Activated gamma-delta T cell treated with Interleukin-2 at 50 U/mL for 16 hours (primary cell): ENCODE measurements at places on chromosomes 6 and 20.
A peak's percentile ranks its signal among the peaks of the same experiment; 100 is the strongest.

- no peak for DNase-seq
Measured at GRCh38 chr6:16781348-16782169, 20.3 kb upstream of the ATXN1 start.

DNA sequence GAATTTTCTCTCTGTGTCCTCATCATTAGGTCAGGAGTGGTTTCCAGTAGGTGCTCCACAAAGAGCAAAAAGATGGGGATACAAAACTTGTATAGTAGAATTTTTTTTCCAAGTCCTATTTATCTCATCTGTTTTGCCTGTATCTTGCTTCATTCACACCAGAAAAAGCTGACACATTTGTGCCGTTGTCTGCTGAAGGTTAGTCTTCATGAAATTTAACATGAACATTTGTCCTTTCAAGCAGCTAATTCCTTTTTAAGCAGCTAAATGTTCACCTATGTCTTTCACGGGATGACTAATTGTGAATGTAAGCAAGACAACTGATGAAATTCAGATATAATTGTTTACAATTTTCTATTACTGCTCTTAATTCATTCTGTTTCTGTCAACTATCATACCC lies 83.8 kb downstream of the ATXN1 start:
- no peak for DNase-seq

DNA sequence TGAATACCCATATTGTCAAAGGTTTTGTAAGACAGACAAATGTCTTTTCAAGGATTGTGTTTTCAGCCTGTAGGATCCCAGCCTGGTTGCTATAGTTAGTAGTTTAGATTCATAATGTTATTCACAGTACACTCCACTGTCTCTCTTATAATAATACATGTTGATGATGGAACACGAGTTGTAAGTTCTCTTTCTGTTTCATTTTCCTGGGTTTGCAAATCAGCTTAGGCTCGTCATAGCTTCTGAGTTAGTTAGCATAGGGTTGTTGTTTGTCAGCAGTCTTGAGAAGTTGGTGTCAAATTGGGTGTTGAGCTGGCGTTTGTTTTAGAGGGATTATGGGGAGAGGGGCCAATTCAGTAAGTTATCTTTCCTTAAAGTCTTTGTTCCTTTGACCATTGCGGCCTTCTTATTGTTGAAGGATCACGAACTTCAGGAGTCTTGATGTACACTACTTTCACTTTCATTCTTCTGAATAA lies 45.8 kb downstream of the QKI start:
- DNase-seq, result no peak

DNA sequence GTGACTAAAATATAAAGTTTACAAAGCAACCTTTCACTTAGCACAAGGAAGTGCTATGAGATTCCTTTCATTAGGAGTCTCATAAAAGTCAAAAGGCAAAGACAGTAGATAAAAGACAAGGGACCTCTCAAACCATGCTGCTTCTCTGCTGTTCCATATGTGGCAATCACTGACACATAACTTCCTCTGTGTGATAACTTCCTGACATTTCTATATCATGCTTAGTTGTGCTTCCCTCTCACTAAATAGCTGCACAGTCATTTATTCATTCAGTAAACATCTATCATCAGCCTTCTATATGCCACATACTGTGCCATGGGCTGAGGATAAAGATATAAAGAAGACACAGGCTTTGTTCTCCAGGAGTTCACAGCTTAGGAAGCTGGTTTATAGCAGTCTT lies 214.8 kb upstream of the GRIK2 start:
- no peak for DNase-seq

DNA sequence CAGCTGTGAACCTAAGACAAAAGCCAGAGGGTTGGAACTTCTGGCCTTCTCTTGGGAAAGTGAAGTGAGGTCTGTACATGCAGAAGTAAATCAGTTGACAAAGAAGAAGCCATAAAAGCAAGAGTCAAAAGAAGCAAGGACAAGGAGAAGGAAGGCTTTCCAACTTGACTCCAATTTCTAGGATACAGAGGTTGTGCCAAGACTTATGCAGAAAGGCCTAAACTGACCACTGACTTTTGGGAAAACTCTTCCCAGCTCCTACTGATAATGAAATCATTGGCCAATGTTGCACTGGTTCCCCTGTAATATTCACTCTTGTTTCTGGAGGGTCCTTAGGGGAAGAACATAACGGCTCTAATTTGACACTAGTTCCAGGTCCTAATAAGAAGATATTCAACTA lies 29.3 kb upstream of the NT5E start:
- no peak for DNase-seq

- DNase-seq, result no peak
Measured at GRCh38 chr20:35385733-35386132, 26.0 kb downstream of the UQCC1 start.

DNA sequence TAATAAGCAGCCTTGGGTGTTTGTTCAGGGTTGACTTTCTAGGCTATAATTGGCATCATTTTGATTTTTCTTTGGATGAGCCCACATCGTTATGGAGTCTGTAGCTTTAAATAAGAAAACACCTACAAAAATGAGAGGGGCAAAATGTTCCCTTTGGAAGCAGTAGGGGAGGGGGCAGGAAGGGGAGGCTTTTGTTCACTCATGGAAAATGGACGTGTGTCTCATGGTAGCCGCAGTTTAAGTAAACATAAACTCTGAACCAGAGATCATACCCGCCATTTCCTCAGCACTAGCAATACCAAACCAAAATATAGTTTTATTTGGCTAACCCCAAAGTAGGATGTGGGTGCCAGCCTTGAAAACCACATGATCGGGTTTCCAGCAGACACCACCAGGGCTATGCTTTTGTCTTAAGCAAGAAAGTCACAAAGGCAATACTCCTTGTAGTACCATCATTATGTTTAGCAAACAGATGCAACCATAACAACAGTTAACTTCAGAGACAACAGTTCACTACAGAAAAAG lies 572.5 kb upstream of the JAG1 start:
- no peak for DNase-seq

GRCh38 chr6:63912887-63913286 lies 277.3 kb downstream of the PHF3 start:
- DNase-seq, result no peak

- peak; percentile 56 for DNase-seq
Measured at GRCh38 chr6:37239950-37240713, 17.4 kb upstream of the TBC1D22B start.

- DNase-seq, result no peak
Measured at GRCh38 chr20:14919501-14920081, 582.2 kb upstream of the FLRT3 start.

- DNase-seq, result no peak
Measured at GRCh38 chr6:73108949-73109348, 116.3 kb downstream of the KHDC1L start.

- no peak for DNase-seq
Measured at GRCh38 chr20:35319871-35320197, 27.6 kb upstream of the FAM83C start.

- no peak for DNase-seq
Measured at GRCh38 chr6:111927321-111927720, 54.1 kb upstream of the FYN start.

- no peak for DNase-seq
Measured at GRCh38 chr6:122845916-122846612, 57.0 kb downstream of the SMPDL3A start.

- DNase-seq, result no peak
Measured at GRCh38 chr6:46044881-46045617, 29.4 kb upstream of the CLIC5 start.

GRCh38 chr6:72825315-72825911 lies 203.5 kb downstream of the KCNQ5 start:
- no peak for DNase-seq

- DNase-seq, result no peak
Measured at GRCh38 chr20:49845060-49845459, 32.4 kb downstream of the SLC9A8 start.

DNA sequence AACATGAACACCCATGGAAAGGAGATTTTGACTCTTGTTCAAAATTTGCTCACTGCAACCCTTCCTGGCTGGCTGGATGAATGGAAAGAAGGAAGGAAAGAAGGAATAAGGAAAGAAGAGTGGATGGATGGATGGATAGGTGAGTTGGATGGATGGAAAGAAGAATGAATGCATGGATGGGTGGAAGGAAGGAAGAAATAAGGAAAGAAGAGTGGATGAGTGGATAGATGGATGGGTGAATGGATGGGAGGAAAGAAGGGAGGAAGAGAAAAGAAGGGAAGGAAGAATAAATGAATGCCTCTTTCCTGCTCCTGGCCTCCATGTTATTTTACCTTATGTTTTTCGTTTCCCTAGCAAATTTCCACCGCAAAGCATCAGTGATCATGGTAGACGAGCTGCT lies 74.2 kb upstream of the RIN2 start:
- DNase-seq, result no peak

DNA sequence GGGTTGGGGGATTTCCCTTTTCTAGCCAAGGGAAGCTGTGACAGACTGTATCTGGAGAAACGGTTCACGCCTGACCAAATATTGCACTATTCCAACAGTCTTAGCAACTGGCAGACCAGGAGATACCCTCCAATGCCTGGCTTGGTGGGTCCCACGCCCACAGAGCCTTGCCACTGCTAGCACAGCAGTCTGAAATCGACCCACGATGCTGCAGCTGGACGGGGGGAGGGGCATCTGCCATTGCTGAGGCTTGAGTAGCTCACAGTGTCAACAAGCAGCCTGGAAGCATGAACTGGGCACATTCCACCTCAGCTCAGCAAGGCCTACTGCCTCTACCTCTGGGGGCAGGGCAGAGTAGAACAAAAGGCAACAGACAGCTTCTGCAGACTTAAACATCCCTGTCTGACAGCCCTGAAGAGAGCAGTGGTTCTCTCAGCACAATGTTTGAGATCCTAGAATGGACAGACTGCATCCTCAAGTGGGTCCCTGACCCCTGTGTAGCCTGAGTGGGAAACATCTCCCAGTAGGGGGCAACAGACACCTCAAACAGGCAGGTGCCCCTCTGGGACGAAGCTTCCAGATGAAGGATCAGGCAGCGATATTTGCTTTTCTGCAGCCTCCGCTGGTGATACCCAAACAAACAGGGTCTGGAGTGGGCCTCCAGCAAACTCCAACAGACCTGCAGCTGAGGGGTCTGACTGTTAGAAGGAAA lies 89.9 kb upstream of the ECI2 start:
- DNase-seq, result no peak

DNA sequence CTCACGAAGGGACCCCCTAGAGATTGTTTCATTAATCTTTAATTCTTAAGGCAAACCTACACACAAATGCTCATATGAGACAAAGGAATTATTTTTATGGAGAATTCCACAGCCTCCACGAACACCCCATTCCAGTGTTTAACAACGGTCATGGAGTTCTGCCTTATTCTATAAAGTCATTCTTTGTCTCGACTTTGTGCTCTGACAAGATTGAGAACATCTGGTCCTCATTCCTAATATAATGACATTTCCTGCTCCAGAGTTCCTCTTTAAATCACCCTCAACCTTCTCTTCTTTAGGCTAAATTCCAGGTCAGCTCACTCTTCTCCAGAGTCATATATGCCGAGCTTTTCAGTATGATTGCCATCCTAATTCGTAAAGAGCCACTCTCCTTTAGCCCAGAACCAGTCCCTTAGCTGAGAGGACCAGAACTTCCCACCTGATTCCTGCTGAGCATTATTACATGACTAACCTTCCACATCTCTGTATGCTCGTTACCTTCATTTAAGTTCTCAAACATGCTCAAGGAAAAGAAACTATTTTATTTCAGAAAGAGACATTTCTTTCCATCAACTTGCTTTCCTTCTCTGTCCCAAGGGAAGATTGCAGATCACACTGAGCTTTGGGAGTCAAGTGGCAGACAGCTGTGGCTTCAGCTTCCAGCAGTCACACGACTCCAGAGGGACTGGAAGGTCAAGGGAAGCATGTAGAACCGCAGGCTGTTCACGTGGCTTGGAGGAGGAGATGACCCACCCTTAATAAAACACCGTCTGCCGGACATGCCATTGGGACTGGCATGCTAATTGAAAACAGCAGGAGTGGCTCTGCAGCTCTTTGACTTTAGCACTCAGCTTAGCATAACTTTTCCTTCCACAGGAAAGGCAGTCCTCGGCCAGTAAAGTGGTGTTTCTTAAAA lies 467.1 kb upstream of the HSF2 start:
- no peak for DNase-seq

GRCh38 chr6:47303861-47304260 lies 5.8 kb downstream of the TNFRSF21 start:
- DNase-seq, result no peak
